ENCODE measurements at places on chromosomes 3 and 15.

DNA sequence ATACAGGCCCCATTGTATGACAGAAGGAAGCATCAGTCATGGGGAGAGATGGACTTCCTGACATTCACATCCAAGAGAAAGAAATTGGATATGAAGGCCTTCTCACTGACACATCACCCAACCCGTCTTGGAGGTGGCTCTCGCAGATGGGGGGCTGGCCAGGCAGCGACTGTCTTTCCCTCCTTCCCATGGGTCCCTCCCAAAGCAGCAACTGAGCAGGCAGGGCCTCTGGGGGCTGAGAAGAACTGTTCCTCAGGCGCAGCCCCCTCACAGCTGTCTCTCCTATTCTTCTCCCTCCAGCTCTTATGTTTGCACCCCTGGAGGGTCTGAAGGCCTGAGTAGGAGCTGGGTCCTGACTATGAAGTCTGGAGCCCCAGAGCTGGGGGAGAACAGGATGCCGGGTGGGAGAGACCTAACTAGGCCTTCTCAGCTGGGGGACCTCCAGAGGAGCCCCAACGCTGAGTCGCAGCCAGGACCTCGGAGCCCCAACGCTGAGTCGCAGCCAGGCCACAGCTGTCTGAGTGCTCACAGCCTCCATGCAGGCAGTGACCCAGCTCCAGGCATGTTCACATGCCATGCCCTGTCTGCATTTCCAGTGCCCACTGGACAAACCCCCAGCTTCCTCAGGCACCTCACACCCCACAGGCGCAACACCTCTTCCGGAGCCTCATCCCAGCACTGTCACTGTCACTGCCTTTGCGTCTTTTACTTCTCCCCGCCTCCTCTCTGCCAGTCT lies 29.6 kb downstream of the UMPS start:
- no peak for DNase-seq

- no peak for DNase-seq
Measured at GRCh38 chr3:30502051-30502741, 104.2 kb upstream of the TGFBR2 start.

DNA sequence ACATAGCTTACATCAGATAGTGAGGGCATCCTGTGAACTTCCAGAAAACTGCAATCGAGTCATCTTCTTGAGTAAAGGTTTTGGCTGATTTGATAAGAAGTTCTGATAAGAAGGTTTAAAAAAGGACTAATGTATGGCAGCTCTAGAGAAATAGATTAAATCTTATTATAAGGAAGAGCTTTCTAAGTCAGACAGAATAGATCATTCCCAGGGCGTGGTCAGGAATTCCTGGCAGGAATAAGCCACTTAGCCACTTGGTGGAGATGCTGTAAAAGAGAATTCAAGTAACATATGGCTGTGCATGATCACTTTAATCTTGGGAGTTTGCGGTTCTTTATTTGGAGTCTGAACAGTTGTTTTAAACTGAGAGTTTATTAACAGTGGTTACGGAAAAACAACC lies 17.4 kb downstream of the PGBD4 start:
- DNase-seq: no peak

DNA sequence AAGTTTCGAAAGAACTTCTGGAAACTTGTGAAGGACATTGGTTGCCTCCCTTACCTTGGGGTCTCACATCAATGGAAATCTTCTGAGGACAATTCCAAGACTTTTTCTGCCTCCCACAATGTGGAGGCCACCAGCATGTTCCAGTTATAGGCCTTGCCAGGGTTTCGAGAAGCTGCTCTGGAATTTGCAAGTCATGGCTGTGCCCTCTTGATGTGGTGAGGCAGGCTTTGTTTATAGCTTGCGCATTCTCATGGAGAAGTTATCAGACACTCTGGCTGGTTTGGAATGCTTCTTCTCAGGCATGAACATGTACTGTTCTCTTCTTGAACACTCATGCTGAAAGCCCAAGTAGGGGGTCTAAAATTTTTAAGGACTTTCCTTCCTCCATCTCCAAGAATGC lies 4.1 kb downstream of the CXCR6 start:
- no peak for DNase-seq

DNA sequence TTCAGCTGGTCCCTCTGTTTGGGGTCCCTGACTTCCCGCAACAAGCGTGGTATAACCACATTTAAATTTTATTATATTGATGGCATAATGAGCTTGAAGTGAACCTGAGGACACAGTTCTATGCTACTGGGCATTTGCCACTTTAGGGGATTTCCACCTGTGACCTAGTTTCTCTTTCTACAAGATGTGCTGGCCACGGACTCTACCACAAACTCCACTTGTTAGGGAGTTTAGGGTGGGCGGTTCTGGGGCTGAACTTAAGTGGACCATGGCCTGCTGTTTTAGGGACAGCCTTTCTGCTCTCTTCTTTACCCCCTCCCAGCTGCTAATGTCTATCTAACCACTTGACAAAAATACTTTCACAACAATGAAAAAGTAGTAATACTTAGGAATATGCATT lies 1199.1 kb downstream of the SI start:
- no peak for DNase-seq

DNA sequence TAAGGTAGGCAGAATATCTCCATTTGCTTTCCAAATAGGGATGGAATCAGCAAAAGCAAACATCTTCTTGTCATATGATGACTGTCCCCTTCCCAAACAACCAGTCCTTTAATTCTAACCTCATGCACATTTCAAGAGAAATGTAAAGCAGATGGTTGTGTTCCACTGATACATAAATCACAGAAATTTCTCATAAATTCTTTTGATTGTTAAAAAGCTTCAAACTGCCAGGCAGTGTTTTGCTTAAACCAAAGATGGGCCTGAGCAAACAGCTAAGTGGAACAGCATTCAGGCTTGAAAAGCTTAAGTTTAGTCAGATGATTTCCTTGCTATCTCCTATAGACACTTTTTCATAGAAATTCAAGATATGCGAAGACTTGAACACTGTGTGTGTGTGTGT lies 74.3 kb upstream of the SOX2 start:
- DNase-seq: no peak

GRCh38 chr15:87755226-87755625 lies 501.3 kb downstream of the NTRK3 start:
- no peak for DNase-seq

DNA sequence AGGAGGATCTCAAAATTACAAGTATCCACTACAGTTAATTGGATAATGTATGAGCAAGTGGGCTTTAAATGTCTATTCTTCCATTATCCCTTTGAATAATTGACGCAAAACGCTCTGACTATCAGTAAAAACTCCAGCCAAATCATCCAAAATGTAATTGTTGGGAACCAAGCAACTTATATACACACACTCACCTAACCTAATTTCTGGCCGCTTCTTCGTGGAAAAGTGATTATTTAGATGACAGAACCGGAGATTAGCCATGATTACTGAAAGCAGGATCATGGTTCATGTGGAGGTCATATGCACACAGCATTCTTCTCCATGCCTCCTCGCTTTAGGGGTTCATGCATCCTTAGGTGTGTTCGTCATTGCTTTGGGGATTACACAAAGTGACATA lies 992.4 kb downstream of the NAALADL2 start:
- DNase-seq: no peak

- DNase-seq: no peak
Measured at GRCh38 chr3:66479532-66479947, 21.3 kb downstream of the LRIG1 start.

DNA sequence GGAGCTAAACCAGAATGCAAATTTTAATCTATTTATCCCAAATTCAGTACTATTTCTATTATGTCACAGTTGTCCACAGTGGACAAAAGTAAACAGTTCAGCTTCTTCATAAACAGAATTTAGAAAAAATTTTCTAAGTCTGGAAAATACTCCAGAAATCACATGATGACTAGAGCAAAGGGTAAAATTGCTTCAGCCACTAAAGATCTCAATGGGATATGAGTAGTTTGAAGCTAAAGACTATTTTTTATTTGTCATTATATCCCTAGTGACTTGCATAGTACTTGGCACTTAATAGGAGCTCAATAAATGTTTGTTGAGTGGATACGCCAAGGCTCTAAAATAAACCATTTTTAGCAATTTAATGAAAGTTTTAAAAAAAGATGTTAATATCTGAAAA lies 354.3 kb upstream of the AGTR1 start:
- no peak for DNase-seq

- peak; percentile 20 for DNase-seq
Measured at GRCh38 chr3:117761703-117762620, 1052.4 kb downstream of the TUSC7 start.

- DNase-seq: peak; percentile 66
Measured at GRCh38 chr3:72058493-72059081, 273.6 kb upstream of the PROK2 start.

DNA sequence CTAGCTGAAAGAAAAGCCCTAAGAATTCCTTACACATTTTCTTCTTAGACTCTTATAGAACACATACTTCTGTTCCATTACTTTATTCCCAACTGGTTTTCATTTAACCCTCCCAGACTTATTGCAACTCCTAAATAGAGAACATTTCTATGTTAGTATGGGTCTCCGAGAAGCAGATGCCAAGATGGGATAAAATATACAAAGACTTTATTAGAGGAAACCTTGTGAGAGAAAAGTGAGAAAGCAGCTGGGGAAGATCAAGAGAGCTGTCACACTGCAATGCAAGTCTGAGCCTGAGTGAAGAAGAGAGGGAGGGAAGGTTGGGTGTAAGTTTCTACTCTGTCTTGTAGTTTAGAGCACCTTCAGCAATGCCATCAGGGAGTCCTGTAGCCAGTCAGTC lies 979.3 kb downstream of the IGSF11 start:
- no peak for DNase-seq

DNA sequence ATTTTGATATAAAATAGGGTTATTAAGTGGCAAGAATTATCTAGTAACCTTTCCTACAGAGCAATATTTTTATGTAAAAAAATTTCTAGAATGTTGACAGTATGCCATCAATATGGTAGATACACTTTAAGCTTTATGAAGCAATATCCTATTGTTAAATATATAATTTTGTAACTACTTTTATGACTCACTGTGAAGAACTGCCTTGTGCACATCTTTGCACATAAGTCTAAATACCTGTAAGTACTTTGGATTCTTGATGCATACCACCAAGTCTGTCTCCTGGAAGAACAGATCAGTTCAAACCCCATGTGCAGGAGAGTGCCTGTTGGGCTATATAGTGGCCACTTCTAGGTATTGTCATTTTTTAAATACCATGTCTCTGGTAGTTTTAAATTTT lies 205.7 kb upstream of the EIF1B start:
- no peak for DNase-seq

DNA sequence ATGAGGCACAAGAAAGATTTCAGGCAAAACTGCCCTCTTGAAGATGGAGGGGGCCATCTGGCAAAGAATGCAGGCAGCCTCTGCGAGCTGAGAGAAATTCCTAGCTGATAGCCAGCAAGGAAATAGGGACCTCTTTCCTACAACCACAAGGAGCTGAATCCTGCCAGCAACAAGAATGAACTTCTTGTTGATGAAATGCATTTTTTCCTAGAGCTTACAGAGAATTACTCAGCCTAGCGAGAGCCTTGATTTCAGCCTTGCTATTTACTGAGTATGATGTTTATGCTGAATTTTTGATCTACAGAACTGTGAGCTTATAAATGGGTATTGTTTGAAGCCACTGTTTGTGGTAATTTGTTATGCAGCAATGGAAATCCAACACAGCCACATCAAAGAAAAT lies 148.5 kb upstream of the NAALADL2 start:
- DNase-seq: no peak

DNA sequence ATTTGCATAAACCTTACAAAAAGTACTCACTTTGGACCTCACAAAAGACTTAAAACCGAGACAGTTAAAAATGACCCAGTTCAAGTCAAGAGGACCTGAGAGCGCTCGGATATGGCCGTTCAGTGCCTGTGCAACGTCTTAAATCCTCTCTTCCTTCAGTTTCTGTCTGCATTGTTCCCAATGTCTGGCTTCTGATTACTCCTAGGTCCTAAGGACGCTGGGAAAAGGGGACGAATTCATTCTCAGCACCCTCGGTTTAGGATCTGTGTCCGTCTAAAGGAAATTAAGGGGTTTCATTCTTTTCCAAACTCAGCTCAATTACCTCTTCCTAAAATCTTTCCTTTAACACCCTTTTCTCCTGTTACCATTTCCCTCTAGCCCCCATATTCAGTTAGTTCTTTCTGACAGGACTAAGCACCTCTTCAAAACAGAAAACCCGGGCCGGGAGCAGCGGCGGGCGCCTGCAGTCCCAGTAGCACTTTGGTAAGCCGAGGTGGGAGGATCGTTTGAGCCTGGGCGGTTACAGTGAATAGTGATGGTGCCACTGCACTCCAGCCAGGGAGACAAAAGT lies 970 bp downstream of the DPPA4 start:
- DNase-seq: peak; percentile 47

Data from femur (tissue), 1 donor.